ENCODE measurements at places on chromosomes 7 and 10.
A peak's percentile ranks its signal among the peaks of the same experiment; 100 is the strongest.

- DNase-seq: no peak
Measured at GRCh38 chr7:44215531-44215930, 14.8 kb downstream of the YKT6 start.

GRCh38 chr10:69418052-69418752 lies 1.5 kb upstream of the TACR2 start:
- no peak for DNase-seq

- DNase-seq: no peak
Measured at GRCh38 chr7:151840088-151840910, 36.6 kb downstream of the PRKAG2 start.

DNA sequence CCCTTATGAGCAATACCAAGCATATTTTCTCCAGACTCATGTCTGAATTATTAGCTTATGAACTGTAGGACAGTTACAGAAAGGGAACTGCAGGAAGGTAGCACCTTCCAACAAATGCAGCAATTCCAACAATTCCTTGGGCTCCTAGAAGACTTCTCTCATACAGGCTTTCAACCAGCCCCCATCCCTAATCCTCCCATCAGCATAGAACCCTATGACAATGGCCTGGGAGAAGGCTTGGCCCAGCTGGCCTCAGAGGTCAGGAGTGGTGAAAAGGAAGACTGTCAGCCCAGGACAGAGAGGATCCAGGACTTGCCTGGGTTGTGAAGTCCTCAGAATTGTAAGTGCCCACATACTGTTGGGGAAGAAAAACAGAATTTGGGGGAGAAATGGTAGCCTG lies 5.9 kb downstream of the VPS41 start:
- no peak for DNase-seq

DNA sequence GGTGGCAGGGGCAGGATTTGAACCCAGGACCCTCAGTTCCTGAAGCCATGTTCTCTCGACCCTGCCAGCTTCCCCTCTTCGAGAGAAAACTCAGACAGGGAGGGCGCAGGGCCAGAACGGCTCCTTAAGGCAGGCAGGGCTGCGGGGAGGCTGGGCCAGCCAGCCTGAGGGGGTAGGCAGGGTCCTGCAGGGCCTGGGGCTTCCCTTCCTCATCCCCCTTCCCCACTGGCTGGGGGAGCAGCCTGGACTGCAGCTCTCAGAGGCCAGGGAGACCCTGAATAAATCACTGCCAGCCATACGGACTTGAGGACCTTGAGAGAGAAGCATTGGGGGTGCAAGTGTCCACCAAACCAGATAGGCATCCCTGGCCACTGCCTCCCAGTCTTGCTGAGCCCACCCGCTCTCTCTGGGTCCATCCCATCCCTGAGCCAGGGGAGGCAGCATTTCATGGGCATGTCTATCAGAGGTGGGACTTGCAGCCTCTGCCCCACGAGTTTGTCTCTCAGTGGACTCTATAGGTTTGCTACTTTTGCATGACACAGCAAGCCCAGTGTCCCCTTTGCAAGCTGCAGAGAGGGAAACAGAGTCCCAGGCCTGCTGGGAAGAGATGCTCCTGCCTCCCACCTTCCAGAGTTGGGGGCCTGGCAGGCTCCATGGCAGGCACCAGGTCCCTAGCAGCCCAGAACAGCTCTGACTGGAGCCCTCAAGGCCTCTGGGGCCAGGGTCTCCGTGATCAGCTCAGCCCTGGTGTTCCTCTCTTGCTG lies 70.9 kb downstream of the MYL10 start:
- no peak for DNase-seq

GRCh38 chr7:38671911-38672905 lies 41.0 kb upstream of the AMPH start:
- no peak for DNase-seq

DNA sequence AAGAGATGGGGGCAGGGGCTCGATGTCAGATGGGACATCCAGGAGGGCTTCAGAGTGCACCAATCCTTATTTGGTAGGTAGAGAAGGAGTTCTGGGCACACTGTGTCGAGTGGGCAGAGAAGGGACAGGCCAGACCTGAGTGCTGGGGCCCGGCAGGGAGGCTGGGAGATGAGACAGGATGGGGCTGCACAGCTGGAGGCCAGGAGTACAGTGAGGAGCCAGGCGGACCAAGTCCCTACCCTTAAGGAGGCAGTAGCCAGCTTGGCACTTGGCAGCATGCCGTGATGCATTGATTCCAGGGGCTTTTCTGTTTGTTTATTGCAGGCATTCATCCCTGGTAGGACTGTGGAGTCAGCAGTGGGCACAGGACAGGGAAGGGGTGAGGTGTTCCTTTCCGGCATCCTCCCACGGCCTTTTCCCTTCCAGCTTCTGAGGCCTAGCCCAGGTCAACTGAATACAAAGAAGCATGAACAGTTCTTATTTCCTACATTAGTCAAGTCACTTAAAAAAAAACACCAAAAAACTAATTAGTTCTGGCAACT lies 168.8 kb upstream of the CDCA7L start:
- no peak for DNase-seq

GRCh38 chr7:19235680-19236079 lies 90.5 kb upstream of the FERD3L start:
- DNase-seq: no peak

DNA sequence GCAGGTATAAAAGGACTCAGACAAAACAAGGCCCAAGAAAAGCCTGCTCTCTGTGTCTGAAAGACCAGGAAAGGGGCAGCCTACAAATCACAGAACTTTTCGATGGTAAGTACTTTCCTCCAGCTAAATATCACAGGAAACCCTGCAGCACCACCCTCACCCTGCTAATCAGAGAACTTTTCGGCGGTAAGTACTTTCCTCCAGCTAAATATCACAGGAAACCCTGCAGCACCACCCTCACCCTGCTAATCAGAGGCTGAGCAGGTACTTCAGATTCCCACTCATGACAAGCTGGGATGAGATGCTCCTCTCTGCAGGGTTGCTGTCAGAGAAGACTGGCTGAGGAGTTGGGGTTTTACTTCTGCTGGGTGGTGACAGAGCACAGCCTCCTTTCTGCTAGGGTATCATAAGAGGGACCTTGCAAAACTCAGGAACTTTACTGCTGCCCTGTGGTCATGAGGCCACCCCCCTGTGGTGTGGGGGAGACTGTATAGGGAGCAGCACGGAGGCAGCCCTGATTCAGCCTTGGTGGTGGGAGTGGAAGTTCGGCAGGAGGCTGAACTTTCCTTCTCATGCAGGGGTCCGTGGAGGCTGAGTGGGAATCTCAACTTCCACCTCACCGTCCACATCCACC lies 7.2 kb downstream of the WDR37 start:
- DNase-seq: no peak

DNA sequence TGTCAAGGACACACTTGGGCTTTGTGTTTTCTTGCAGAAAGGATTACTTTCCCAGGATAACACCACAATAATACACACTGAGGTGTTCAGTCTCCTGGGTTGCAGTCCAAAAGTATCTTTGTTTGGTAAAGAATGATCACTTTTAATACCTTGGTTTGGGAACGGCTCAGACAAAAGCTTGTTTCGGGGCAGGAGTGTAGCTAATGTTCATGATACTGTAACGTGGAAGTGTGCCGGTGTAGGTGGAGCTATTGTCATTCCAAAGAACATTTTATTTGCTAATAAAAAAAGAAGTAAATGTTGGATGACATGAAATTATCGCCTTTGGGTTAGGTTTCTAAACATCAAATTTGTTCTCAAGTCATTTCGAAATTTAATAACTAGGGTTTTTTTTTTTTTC lies 1.2 kb downstream of the EIF4H start:
- DNase-seq: no peak

GRCh38 chr7:17325364-17325763 lies 26.9 kb downstream of the AHR start:
- no peak for DNase-seq

GRCh38 chr7:90222390-90222789 lies 10.8 kb downstream of the STEAP2 start:
- no peak for DNase-seq

DNA sequence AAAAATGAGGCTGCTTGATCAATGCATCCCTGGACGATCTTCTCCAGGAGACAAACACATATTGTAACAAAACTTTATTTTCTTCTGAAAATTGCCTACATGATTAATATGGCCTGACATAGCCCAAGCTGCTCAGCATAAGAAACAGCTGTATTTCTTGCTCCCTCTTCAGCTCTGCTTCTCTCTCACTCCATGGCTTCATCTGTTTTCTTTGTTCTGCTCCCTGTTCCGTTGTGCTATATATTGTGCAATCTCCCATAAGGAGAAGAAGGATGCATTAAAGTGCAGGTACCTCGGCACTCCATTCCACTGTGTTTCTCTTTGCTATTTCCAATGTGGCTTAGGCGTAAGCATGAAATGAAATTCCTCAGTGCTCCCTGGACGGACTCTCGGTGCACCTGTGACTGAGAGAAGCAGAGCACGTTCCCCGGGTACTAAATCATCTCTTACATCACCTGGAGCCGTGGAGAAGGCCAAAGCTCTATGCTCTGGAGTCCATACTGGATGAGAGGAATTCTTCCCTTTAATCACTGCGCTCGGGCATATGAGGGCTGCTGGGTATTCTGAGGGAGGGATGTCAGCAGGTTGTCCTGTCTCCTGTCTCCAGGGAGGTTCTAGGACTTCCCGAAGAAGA lies 254.3 kb downstream of the GALNT17 start:
- no peak for DNase-seq

GRCh38 chr10:123549761-123550454 lies 116.2 kb upstream of the GPR26 start:
- no peak for DNase-seq

DNA sequence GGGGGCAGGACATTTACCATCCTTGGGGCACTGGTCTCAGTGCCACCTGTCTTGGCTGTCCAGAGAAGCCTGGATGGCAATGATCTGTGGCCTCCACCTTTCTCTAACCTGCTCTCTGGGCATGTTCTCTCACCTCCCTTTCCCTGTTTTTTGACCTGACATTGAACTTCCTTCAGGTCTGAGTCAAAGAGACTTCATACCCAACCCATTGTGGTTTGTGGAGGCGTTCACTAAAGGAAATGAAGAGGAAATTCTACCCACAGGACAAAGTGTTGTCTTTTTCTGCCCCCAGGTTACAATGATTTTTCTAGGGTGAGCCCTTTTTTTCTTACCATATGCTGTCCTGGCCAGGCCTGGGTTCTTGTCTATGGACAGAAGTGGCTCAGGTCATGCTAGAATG lies 76.6 kb downstream of the CYP26A1 start:
- no peak for DNase-seq

GRCh38 chr7:51366930-51367613 lies 50.5 kb upstream of the COBL start:
- peak; percentile 36 for DNase-seq

DNA sequence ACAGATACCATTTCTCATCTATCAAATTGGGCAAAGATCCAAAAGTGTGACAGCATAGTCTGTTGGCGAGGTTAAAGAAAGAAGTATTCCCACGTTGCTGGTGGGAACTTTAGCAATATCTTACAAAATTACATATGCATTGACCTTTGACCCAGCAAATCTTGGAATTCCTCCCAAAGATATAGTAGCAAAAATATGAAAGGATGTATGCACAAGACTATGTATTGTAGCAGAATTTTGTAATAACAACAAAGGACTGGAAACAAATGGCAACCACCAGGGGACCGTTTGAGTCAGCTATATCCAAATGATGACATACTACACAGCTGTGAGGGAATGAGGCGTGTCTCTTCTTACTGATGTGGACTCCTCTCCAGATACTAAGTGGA lies 50.2 kb downstream of the KCNH2 start:
- no peak for DNase-seq

- no peak for DNase-seq
Measured at GRCh38 chr7:145036604-145037405, 201.0 kb upstream of the TPK1 start.

DNA sequence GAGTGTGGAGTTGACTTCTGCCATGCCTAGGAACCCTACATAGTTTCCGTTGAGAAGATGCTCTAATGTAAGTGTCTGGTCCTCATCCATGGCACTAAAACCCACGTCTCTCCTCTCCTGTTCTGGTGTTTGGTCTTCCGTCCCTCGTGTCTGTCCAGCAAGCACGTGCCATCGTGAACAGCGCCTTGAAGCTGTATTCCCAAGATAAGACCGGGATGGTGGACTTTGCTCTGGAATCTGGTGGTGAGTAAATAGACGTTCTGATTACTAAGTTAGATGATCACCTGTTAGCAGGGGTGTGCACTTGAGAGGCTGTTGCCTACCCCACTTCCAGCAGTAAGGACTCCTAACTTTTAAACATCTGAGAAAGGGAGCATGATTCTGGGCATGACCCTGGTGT lies 15.1 kb upstream of the GET4 start:
- DNase-seq: no peak

- no peak for DNase-seq
Measured at GRCh38 chr7:82411732-82412131, 31.8 kb downstream of the CACNA2D1 start.

GRCh38 chr7:131306777-131307176 lies 20.9 kb upstream of the MKLN1 start:
- DNase-seq: no peak

GRCh38 chr7:84175461-84175860 lies 19.1 kb downstream of the SEMA3A start:
- no peak for DNase-seq
